ENCODE measurements at places on chromosomes 1 and 21.

- no peak for DNase-seq
Measured at GRCh38 chr1:235455823-235456222, 48.4 kb downstream of the B3GALNT2 start.

GRCh38 chr21:29849735-29850176 lies 90.0 kb downstream of the GRIK1 start:
- DNase-seq: peak; percentile 32

GRCh38 chr21:41953249-41953830 lies 478 bp downstream of the C2CD2 start:
- DNase-seq: no peak

- DNase-seq: no peak
Measured at GRCh38 chr1:184270556-184270955, 116.3 kb upstream of the C1orf21 start.

GRCh38 chr1:15038232-15039016 lies 115.1 kb upstream of the TMEM51 start:
- peak; percentile 66 for DNase-seq

GRCh38 chr1:101463195-101463594 lies 226.4 kb downstream of the S1PR1 start:
- DNase-seq: no peak

Data from HuH-7 (cell line).